ENCODE measurements at places on chromosomes 1 and 21.

DNA sequence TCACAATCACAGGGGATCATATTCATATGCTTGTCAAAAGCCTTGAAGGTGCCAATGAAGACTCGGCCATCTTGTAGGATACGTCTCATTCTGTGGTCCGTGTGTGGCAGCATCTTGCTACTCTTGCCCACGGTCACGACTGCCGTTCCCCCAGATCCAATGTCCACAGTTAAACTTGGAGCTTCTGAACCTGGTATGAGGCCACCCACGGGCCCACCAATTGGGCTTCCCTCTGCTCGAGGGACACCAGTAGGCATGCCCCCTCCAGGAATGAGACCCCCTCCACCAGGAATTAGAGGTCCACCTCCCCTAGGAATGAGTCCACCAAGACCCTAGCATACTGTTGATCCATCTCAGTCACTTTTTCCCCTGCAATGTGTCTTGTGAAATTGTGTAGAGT is 39.6 kb downstream of the MORN1 start:
- DNase-seq = no peak

DNA sequence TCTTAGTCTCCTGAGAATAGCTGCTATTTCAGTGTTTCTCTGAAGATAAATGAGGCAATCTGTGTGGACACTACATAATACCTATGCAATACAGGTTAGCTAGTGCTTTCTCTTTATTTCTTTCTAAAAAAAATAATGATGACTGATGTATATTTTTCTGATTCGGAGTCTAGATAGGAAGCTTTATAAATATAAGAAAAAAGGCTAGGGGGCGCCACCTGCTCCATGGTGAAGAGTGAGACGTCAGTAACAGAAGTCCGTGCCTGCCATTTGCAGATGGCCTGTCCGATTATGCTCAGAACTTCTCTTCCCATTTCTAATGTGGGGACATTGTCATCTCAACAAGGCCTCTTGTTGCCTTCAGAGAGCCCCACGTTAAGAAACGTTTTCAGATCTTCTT is 26.4 kb downstream of the QSOX1 start:
- DNase-seq = peak; percentile 21

GRCh38 chr1:83954166-83954823 is 44.6 kb downstream of the TTLL7 start:
- DNase-seq = no peak

GRCh38 chr1:77406661-77407060 is 124.8 kb downstream of the AK5 start:
- no peak for DNase-seq

DNA sequence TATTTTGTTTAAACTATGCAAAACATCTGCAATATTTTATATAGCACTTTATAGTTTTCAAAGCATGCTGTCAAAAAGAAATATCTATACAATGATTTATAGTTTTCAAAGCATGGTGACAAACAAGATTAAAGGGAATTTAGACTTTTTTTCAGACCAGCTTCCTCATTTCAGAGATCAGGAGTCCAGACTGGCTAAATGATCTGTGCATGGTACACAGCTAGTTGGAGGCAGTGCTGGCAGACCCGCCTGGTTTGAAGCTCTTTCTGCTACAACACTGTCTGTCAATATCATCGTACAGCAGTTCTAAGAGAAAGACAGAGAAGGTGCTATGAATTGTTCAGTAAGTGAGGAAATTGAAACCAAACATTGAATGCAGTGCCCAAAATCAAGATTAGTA is 479.0 kb downstream of the PTBP2 start:
- DNase-seq = no peak

GRCh38 chr21:40049031-40049930 is 182.0 kb downstream of the PCP4 start:
- no peak for DNase-seq

DNA sequence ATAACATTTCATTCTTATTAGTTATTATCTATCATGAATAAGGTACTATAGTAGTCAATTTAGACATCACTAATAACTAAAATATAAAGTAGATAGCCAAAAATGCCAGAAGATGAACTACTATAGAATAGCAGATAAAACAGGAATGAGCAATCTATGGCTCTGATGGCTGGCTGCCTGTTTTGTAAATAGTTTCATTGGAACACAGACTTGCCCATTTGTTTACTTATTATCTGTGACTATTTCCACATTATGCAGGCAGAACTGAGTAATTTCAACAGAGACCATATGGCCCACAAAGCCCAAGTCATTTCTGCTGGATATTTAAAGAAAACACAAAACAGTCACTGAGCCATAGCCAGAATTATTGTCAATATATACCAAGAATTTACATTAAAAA is 222.1 kb downstream of the COL24A1 start:
- DNase-seq = no peak
